ENCODE measurements at places on chromosomes 12 and 14.

DNA sequence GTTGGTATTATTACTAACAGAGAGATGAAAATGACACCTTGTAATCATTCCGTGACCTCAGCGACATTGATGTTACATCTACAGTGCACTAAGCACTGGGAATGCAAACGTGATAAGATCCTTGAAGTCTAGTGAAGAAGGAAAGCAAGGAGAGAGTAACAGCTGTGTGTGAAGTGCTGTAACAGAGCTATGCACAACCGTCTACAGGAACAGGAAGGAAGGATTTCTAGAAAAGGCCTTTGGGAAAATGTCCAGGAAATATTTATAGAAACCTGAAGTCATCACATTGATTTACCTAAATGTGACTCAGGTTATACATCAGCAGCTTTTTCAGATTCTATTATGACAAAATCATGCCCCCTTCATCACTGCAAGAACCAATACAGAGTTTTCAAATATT is 304.2 kb upstream of the AMIGO2 start:
- DNase-seq, result no peak

GRCh38 chr12:72790273-72790672 is 518.1 kb downstream of the TRHDE start:
- no peak for DNase-seq

DNA sequence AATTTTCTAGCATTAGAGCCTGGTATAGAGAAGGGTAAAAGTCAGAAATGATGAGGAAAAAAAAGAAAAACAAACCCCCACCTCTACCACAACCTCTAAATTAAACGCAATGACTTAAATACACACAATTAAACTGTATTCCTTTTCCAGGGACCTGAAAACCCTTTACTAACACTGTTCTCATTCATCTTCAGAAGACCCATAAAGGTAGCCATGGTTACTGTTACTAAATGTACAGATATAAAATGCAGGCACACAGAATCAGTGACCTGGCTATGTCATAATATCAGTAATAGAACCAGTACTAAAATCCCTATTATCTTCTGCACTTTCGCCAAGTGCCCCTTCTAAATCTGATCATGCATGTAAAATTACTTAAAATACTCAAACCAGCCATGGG is 1.4 kb downstream of the ACIN1 start:
- DNase-seq, result no peak

GRCh38 chr12:92436856-92437255 is 265.9 kb upstream of the PLEKHG7 start:
- DNase-seq, result no peak

- no peak for DNase-seq
Observed at GRCh38 chr14:38629412-38629811, 373.5 kb upstream of the CLEC14A start.

DNA sequence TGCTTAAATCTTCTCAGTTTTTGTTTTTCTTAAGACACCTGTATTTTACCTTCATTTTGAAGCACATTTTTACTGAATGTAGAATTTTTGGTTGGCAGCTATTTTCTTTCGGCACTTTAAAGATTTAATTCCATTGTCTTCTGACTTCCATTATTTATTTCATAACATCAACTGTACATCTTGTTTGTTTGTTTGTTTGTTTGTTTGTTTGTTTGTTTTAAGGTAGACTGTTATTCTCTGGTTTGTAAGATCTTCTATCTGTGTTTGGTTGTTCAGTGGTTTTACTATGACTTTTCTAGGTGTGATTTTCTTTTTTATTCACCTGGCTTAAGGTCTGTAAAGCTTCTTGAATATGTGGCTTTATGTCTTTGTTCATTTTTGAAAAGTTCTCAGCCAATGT is 61.9 kb downstream of the IFT81 start:
- DNase-seq, result no peak

DNA sequence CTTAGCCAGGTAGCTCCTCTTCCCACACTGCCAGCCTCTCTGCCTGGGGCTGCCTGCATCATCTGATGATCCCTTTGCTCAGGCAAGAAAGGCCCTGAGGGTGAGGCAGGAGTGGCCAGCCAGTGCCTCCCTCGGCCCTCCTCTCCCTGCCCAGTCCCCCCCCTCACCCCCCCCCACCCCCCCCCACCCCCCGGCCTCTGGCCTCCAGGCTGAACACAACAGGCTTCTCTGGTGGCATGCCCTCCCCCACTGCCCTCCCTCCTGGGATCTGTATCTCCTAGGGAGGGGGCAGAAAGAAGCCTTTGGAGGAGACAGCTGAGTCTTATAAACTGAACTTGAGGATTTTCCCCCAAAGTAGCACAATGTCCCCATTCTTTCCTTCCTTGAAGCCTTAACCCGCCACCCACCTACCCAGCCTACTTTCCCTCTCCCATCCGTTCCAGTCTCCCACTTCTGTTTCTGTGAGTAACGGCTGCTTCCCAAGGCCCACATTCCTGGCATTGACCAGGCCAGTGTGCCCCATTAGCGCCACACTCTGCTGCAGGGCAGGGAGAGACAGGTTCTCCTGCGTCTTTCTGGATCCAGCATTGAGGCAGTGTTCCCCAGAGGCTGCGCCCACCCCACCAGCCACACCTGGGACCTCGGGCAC is 82.1 kb downstream of the B4GALNT3 start:
- DNase-seq, result no peak

DNA sequence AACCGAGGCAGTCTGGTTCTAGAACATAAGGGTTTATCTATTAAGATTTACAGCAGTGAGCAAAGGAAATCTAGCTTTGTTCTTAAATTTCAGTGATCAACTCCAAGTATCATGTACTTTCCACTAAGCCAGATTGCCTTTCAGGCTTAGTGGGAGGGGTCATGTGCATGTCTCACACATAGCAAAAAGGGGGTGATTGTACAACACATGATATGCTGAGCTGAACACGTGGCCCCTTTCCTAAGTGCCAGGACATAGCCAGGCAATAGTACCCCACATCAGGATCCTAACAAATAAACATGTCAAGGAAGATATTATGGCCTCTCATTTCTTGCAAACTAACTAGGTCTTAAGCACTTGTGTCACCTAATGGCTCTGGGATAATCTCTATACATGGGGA is 347.2 kb downstream of the C12orf75 start:
- no peak for DNase-seq

DNA sequence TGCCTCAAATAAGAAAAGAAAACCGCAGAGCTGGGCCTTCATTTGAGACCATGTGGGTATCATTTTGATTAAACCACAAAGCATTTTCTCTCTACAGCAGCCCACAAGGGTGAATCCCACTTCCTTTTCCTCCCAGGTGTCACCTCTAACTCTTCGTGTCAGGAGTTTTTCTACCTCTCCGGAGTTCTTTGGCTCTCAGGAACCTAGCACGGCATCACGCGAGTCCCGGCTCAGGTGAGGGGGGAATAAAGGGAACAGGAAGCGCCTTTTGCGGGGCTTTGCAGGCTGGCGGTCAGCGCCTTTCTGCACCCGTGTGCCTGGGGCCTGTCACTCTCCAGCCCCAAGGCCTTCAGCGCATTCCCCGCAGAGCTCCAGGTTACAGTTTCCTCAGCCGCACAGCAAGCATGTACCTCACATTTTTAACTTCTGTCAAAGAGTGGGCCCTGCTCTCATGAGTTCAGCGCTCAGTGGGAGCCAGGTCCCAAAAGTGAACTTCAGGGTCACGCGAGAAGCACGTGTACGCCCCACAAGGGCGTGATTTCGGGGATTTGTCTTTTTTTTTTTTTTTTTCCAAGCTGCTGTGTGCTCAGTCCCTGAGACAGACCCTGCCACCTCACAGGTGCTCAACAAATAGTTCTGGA is 740 bp upstream of the PRPF40B start:
- DNase-seq, result peak; percentile 35

Measured in NK-92 treated with Interleukin-12 subunit alpha and Interleukin-12 subunit beta, amount 100 ng/mL, for 24 hours (cell line).